ENCODE measurements at places on chromosomes 16 and 17. TPM values are rescaled to one million over a fixed set of nuclear protein-coding genes. Genes with fewer than 3 reads are reported as not detected.

- no peak for DNase-seq
These were observed 17.2 kb downstream of the SNTB2 start for GRCh38 chr16:69204172-69204571.

DNA sequence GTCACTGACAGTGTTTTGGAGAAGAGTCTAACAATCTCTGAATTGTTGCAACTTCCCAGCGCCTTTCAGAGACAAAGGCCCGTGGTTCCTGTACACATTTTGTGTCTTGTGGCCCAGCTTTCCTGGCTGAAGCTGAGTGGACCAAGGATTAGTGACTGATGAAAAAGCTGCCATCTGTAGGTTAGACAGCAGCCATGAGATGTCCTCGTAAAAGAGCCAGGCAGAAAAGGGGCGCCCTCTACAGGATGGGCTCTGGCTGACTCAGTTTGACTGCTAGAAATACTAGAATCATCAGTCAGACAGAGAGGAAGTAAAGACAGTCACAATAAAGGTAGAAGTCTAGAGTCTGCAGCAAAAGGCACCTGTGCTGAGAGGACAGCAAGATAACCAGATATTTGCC, 26.5 kb upstream of the NF1 start:
- DNase-seq, result no peak

DNA sequence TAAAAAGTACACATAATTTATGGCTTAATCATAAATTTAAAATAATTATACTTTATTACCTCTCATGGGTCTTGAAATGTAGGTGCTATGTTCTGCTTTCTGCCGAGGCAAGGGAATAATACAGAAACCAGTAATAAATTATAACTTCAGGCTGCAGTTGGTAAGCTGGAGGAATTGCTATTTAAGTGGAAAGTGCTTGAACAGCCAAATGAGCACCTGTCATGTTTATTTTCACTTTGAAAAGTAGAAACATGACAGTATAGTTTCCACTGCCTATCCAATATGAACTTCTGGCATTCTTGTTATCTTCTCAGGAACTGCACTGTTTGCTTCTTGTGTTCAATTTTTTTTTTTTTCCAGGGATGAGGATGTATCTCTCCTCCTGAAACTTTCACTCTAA, 146.0 kb downstream of the FTO start:
- DNase-seq, result no peak

DNA sequence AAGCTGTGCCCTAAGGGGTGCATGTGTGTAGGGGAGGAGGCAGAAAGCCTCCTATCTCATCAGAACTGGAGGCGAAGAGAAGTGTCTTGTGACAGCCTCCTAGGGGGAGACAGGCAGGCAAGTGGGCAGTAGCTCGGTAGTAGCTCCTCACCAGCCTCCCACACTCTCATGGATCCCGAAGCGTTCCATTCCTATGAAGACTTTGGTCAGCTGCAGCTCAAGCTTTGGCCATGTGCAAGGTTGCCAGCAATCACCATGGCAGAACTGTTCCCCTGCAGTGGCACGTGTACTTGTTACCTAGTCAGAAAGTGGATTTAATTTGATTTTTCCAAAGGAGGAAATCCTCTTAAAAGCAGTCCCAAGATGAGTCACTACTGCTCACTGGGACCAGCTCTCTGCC, 6.7 kb downstream of the MRPL58 start:
- no peak for DNase-seq

GRCh38 chr17:28334171-28334570, 1.1 kb downstream of the IFT20 start:
- DNase-seq, result no peak

- no peak for DNase-seq
These were observed 96.5 kb upstream of the TBX2 start for GRCh38 chr17:61302953-61303816.

- no peak for DNase-seq
These were observed 14.2 kb downstream of the USP10 start for GRCh38 chr16:84714028-84714427.

The EXOC3L1 gene
- 2.1 TPM for total RNA-seq
